ENCODE measurements at places on chromosomes 5 and 9. TPM values are rescaled to one million over a fixed set of nuclear protein-coding genes. Genes with fewer than 3 reads are reported as not detected.

- H3K27me3 ChIP-seq: peaks cover 23% of the 10 kb centered on the region
- H3K4me1 ChIP-seq: no peaks in the 10 kb centered on the region
- H3K27ac ChIP-seq: no peak overlapping the region
- peaks cover 2% of the 10 kb centered on the region for H3K36me3 ChIP-seq
- H3K4me3 ChIP-seq: no peak overlapping the region
- no peak for DNase-seq
Measured at GRCh38 chr5:6819521-6819920, 106.3 kb downstream of the TENT4A start.

DNA sequence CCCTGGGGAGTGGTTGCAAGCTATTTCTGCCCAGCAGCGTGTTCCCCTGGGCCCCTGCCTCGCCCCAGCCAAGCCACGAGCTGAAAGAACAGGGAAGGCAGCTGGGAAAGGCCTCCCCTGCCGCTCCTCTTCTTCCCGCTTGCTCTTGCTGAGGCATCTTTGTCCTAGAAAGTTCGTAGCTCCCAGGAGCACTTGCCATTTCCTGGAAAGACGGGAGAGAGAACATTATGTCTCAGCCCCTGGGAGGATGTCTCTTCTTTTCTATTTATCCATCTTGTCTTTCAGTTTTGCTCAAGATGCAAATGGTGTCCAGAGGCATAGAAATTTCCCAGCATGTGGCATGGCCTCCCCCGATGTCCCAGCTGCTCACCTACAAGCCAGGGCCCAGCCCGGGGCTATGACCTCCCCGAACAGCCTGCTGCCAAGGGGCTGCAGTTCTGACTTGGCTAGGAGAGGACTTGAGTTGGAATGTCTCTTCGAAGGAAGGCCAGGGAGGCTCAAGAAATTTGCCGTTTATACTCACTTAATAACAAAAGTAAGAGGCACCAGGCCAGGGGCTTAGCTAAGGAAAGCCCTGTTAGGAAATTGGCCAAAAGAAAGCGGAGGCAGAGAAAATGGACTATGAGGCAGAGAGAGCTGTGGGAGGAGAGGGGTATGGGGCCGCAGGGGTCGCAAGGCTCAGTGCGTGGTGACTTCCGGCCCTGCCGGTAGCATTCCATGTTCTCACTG is 87.3 kb downstream of the LIFR start:
- no peak overlapping the region for H3K4me3 ChIP-seq
- DNase-seq: no peak
- H3K27ac ChIP-seq: no peak overlapping the region
- H3K36me3 ChIP-seq: no peaks in the 10 kb centered on the region
- H3K4me1 ChIP-seq: no peaks in the 10 kb centered on the region

DNA sequence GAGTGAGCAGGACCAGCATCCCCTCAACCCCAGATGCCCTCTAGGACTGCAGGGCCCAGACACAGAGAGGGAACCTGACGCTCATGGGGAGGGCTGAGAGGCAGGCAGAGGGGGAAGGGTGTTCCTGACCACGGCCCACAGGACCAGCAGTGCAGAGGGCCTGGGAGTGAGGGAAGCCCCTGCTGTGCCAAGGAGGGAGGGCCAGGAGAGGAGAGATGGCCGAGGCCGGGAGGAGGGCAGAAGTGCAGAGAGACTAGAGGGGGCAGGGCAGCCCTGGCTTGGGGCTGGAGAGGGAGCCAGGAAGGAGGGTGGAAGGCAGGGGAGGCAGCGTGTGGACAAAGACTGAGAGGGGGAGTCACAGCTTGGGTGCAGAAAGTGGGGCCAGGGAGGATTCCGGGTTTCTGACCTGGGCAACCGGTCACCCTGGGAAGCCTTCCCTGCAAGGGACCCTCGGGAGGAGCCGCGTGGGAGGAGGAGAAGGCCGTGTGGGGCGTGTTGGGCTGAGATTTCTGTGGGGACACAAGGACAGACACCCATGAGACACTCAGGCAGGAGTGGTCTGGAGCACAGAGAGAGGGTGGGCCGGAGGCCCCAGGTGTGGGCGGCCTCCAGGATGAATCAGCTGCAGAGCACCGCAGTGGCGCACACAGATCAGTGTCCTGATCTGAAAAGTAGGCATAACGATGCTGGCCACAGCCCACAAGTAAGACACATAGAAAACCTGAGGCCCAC is 117.5 kb downstream of the ADAMTS2 start:
- no peak for DNase-seq
- H3K27me3 ChIP-seq: no peaks in the 10 kb centered on the region
- no peaks in the 10 kb centered on the region for H3K4me1 ChIP-seq
- no peak overlapping the region for H3K27ac ChIP-seq

- peaks cover 4% of the 10 kb centered on the region for H3K27me3 ChIP-seq
- no peaks in the 10 kb centered on the region for H3K4me1 ChIP-seq
- DNase-seq: no peak
Measured at GRCh38 chr9:1207686-1208085, 157.5 kb downstream of the DMRT2 start.

DNA sequence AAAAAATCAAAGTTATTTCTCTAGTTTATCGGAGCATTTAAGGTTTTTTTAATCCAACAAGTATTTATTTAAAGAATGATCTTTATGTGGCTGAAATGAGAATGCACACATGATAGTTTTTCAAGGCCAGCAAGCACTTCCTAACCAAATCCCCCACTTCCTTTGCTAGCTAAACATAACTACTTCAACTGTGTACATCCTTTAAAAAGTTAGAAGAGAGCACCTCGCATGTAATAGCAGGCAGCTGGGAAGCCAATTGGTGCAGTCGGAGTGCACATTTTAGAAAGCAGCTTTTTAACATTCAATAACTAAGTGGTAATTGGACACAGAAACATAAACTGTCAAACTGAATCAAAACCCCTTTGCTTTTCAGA is 245.7 kb downstream of the BNC2 start:
- no peak for DNase-seq
- no peaks in the 10 kb centered on the region for H3K36me3 ChIP-seq
- no peak overlapping the region for H3K27ac ChIP-seq
- H3K4me3 ChIP-seq: no peak overlapping the region

PCDHA1 gene
- total RNA-seq: not detected

FBXW11 gene
- 39.5 TPM for total RNA-seq
